ENCODE measurements at places on chromosomes 16 and 17.

DNA sequence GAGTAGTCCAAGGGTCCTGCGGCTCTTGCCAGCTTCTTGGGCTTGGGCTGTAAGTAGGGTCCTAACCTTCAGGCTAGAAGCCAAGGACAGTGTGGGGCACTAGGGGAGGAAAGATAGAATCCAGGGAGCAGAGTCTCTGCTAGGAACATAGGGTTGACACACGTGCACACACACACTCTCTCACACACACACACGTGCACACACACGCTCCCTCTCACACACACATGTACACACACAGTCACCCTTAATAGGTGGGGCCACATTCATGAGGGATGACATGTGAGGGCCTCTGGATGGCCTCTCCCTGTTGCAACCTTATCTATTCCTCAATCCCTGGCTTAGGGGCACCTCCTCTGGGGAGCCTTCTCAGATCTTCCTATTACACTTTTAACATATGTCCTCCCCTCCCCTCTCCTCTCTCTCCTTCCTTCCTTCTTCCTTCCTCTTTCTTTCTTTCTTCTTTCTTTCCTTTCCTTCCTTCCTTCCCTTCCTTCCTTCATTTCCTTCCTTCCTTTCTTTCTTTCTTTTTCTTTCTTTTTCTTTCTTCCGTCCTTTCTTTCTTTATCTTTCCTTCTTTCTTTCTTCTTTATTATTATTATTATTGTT is 3.1 kb downstream of the EPX start:
- DNase-seq: no peak

- no peak for DNase-seq
Measured at GRCh38 chr16:49014277-49015224, 267.1 kb downstream of the CBLN1 start.

GRCh38 chr17:65027305-65027704 is 29.2 kb downstream of the GNA13 start:
- peak; percentile 79 for DNase-seq

DNA sequence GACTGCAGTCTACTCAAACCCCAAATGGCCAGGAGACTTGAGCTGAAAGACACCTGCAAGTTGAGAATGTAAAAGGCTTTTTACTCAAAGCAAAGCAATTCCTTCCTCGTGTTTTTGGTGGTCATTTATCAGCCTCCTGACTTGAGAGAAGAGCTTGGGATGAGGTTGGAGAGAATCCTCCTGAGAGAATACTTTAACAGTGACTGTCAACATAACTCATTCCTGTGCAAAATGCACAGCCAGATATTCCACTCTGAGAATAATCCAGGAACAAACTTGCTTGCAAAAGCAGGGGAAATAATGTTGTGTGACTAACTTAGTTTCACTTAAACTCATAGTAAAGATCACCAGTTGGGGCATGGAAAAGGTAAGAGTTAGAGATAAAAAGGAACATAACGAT is 53.4 kb downstream of the SNTB2 start:
- DNase-seq: peak; percentile 37

DNA sequence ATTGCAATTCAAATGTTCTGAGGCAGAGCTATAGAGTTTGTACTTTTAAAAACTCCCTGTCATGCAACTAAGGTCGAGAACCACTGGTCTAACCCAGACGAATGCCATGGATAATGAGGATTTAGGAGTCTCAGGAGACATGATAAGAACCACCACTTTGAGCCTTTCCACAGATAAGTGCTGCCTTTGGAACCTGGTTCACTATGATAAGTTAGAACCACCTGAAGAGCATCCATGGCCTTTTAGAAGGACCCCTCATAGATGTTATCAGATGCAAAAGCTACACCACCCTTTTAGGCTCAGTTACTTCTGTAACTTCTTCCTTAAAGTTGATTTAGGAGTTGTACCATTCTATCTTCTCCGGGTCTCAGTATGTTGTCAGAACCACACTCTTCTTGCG is 350.6 kb upstream of the CCL2 start:
- DNase-seq: no peak

GRCh38 chr17:77881545-77881944 is 77.0 kb upstream of the TNRC6C start:
- DNase-seq: peak; percentile 57

- no peak for DNase-seq
Measured at GRCh38 chr17:67502151-67502550, 125.1 kb downstream of the PITPNC1 start.
